ENCODE measurements at places on chromosomes 5 and 9.

- DNase-seq = no peak
Observed at GRCh38 chr9:136437839-136438547, 1.7 kb downstream of the INPP5E start.

GRCh38 chr9:87796196-87796595, 70.3 kb downstream of the CTSL start:
- DNase-seq = no peak

DNA sequence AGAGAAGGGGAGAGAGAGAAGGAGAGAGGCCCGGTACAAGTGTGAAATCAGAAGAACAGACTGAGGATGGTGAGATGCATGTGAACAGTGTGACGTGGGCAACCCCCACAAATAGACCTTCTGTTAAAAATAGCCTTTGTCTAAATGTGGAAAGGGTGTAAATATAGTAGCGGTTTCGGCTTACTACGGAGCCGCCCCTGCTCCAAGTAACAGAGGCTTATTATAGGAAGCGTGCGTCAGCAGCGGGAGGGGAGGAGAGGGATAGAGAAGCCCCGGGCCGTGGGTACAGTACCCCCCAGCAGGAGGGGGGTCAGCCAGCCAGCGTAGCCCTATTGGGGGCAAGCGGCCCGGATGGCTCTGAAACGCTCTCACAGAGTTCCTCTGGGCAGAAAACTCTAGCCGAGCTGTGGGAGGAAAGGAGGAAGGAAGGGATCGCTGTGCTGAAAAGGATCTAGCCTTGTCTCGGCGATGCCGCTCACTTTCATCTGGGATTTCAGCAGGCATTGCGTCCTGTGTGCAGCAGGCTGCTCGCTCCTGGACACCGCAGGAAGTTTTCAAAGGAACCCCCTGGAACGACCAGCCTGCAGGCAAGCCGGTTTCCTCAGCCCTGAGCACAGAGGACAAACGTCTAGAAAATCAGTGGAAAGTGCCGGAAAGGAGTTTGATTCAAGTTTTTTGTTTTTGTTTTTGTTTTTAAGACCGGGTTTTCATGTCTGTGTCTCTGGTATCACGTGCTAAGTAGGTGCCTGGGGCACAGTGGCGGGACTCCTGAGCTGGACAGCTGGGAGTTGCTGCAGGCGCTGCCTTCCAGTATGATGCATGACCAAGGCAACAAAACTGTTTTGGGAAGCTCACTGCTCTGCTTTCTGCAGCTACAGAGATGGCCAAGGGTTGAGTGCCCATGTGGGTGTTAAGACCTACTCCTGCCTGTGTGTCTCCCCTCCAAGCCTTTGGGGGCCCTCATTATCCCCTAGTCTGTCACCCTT, 146.6 kb downstream of the SEC61B start:
- DNase-seq = no peak

GRCh38 chr5:109928811-109929210, 239.1 kb downstream of the MAN2A1 start:
- no peak for DNase-seq

- DNase-seq = no peak
Observed at GRCh38 chr5:144472221-144472620, 301.5 kb downstream of the KCTD16 start.

GRCh38 chr9:109963079-109963478, 183.1 kb downstream of the PALM2AKAP2 start:
- DNase-seq = no peak

GRCh38 chr5:144844086-144844485, 673.4 kb downstream of the KCTD16 start:
- DNase-seq = no peak

DNA sequence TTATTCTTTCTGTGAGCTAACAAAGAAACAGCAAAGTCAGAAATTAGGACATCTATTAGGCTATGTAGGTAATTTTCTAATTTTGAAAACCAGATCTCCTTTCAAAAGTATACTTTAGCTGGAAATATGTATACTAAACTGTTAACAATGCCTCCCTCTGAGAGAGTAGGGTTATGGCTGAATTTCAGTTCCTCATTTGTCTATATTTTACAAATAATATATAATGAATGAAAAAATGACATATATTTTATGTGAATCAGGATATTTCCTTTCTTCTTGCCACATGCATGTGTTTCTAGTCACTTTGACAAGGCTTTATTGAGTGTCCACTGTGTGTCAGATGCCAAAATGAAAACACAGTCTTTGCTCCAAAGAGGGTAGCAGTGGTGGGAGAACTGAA, 15.4 kb downstream of the HACD4 start:
- no peak for DNase-seq

DNA sequence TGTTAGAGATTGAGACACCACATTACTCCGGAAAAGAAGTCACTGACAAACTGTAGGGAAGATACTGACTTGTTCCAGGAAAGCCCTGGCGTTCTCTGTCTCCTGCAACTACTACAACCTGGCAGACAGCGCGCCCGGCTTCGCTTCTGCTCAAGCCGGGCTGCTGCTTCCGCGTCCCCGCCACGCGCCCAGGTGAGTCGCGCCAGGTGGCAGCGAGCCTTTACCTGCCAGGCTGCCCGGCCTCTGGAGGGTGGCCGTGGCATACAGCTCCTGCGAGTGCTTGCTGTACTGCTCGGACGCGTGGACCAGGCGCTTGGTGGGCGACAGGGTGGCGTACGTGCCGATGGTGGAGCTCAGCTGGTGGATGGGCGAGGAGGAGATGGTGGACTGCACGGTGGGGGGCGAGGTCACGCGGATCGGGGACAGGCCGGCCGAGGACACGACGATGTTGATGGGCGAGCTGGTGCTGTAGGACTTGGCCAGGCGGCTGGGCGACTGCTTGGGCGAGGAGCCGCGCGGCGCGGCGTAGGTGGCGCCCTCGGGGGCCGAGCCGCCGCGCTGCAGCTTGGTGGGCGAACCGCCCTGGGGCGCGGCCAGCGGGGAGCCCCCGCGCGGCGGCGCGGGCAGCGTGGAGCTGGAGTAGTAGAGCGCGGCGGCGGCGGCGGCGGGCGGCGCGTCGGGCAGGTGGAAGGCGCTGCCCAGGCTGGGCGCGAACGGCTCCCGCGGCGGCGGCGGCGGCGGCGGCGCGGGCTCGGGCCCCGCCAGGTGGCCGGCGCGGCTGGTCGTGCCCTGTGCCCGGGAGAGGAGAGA, 519.6 kb downstream of the CTNND2 start:
- no peak for DNase-seq

GRCh38 chr9:128809831-128810230, 8.5 kb upstream of the ENDOG start:
- DNase-seq = no peak

DNA sequence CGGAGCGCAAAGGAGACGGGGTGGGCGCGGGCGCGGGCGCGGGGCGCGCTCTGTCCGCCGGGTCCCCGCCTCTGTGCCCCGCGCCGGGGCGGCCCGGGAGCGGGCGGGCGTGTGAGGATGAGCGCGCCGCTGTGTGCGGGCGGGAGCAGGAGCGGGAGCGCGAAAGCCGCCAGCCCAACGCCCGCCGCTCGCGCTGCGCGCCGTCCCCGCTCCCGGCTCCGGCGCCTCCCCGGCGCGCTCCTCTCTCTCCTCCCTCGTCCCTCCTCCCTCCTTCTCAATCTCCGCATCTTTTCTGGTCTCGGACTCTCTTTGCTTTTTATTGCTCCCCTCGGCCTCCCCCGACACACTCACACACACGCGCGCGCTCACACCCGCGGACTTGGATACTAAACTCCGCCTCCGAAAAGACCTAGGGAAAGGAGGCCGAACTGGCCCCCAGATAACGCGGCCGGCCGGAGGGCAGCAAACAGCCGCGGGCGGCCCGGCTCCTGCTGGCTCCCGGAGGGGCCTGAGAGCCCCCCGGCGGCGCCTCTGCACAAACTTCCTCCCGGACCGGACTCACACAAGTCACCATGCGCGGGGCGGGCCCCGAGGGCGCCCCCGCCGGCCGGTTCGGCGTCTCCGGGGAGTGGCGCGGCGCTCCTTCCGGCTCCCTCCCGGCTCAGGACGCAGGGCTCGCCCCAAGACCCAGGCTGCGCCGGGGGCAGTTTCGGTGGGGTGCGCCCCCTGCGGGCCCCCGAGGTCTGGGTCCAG, at the start of gene FIBCD1:
FIBCD1 (minus strand) TSS at position 596 of the 753 bp plus-strand sequence. CDS start 640 bp downstream, outside the sequence.
- DNase-seq = no peak

GRCh38 chr9:84858364-84858763, 188.8 kb downstream of the NTRK2 start:
- no peak for DNase-seq

GRCh38 chr9:96618209-96619123, 1.2 kb downstream of the CDC14B start:
- no peak for DNase-seq

- DNase-seq = no peak
Observed at GRCh38 chr9:134189145-134189469, 24.7 kb upstream of the RNU6ATAC start.

GRCh38 chr5:9441610-9442009, 104.3 kb downstream of the SEMA5A start:
- no peak for DNase-seq

DNA sequence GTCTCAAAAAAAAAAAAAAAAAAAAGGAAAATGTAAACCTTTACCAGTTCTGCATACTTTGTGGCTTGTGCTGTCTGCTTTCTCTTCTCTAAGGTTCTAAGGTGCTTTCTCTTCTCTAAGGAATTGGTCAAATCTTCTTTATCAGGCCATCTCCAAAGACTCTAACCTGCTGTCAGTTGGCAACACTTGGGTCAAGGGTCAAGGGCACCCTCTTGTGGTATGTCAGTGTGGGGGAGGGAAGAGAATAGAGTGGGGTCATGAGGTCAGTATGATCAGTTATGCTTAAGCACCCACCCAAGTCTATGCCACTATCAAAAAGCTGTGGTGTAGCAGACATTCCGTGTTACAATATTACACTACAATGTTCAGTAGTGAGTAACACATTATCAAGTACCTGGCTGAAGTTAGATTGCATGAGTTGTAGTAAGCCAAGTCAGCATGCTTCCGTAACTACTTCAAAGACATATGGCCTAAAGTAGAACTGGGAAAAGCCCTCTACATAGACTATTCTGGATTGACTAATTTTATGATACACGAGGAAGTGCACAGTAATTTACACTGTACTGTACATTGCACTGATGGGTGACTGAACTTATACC, 25.0 kb upstream of the CCL28 start:
- DNase-seq = no peak

DNA sequence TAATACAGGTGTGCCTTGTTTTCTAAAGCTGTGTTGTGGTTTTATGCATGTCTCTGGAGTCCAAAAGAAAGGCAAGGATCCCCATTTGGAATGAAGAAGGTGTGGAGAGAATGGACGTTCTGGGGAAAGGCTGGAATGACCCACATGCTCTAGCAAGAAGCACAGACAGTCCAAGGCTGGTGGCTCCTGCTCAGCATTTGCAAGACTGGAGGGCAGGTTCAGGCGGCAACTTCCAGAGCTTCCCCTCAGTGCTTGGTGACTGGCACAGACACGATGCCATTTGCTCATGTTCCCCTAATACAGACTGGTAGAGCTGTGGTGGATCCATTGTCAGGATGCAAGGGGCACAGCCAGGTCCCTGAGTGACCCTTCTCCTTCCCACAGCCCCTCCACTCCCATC, 8.2 kb downstream of the SLC22A4 start:
- DNase-seq = no peak

DNA sequence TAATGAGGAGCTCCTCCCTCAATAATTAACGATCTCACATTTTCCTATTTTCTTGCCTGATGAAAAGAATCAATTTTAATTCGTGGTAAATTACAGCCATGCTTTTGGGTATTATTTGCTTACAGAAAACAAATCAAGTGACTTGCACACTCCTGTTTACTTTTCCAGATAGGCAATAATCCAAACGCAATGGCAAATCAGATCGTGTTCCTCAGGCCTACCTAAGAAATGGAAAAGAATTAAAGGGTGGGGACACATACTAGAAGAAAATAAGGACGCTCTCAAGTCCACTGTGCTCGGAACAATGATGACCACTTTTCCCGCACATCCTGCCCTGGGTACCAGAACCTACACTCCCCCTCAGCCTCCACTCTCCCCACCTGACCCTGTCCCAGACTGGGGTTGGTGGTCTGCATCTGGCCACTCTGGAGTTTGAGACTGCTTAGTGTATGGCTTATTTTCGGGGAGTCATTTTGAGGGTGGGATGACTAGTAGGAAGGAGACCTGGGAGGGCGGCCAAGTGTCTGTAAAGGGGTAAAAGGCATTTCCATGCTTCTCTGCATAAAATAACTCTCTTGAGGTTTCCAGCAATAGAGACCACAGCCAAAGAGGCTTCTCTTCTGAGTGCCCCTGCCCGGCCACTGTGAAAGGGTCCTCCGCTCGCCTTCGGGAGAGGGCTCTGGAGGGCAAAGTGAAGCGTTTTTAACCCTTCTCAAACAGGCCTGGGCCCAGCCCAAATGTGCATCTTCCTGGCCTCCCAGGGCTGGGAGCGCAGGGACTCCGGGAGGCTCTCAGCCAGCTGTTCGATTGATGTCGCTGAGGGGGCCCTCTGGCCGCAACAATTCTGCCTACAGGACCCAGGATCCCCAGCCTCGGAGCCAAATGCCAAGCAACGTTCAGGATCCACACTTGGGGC, 4.5 kb upstream of the OTP start:
- DNase-seq = no peak

GRCh38 chr5:121698690-121699089, 153.0 kb upstream of the FTMT start:
- DNase-seq = no peak

DNA sequence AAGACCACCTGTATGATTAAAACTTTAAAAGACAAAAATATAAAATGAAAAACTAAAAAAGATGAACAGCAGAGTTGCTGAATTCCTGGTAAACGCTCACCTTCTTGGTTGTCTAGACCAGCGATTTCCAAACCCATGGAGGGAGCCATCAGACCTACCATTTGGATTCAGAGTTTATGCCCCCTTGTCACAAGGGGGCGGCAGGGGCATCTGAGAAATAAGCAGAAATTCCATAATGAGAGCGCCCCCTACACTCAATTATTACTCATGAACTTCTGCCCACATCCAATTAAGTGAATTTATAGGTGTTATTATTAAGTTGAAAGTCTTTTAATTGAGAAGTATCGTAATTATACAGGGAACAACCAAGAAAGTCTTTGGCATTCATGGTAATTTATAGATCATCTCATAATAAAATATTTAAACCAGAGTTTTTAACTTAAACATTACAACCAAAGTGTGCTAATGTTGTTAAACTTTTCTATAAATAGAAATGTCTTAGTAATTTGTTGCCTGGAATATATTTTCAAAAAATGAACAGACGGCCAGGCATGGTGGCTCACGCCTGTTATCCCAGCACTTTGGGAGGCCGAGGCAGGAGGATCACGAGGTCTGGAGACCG, 35.2 kb upstream of the SPATA31C2 start:
- no peak for DNase-seq

- no peak for DNase-seq
Observed at GRCh38 chr5:1792842-1793266, 6.8 kb downstream of the MRPL36 start.

GRCh38 chr5:177402271-177403043, 2.0 kb upstream of the PFN3 start:
- no peak for DNase-seq

DNA sequence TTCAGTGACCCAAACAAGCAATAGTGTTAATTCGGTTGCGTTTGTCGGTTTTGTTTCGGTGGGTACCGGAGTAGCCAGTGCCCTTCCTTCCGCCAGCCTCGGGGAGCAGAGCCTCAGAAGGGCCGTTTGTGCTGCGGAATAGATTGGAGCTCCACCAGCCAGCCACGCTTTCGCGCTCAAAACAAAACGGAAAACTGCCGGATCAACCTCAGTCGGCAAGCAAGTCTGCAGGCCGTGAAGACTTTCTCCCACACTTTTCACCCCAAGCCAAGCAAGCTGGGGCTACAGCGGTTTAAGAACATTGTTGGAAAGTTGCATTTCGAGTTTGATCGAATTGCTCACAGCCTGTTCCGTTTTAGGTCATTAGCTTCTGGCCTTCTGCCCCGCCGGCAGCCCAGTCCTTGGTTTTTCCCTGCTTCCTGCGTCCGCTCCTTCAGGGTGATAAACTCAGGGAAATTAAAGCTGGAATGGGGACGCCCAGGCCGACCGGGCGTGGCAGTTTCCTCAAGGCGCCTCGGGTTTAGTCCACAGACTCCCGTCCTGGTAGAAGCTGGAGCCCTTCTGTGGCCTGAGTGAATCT, 803 bp upstream of the CCNO start:
- no peak for DNase-seq
